ENCODE measurements at places on chromosomes 7 and 10.

GRCh38 chr7:38413784-38414183, 140.3 kb upstream of the TARP start:
- DNase-seq: no peak

DNA sequence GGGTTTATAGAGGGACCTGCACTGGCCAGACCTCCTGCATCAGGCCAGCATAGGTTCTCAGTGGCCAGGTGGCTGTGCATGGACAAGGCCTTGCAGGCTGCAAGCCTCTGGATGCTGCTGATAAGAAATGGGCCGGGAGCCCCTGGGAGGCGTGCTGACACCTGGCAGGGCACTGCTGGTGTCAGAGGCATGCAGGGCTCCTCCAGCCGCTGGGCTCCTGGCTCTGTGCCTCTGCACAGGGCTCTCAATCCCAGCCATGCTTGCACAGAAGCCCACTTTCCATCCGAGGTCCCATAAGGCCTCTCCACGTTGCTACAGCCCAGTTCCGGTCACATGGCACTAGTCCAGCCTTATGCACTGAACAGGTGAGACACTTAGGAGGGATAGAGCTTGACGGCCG, 27.3 kb downstream of the ANTXRL start:
- DNase-seq: no peak

GRCh38 chr7:4951903-4952636, 6.9 kb downstream of the MMD2 start:
- DNase-seq: no peak

GRCh38 chr7:13276977-13277376, 589.5 kb downstream of the ARL4A start:
- no peak for DNase-seq

DNA sequence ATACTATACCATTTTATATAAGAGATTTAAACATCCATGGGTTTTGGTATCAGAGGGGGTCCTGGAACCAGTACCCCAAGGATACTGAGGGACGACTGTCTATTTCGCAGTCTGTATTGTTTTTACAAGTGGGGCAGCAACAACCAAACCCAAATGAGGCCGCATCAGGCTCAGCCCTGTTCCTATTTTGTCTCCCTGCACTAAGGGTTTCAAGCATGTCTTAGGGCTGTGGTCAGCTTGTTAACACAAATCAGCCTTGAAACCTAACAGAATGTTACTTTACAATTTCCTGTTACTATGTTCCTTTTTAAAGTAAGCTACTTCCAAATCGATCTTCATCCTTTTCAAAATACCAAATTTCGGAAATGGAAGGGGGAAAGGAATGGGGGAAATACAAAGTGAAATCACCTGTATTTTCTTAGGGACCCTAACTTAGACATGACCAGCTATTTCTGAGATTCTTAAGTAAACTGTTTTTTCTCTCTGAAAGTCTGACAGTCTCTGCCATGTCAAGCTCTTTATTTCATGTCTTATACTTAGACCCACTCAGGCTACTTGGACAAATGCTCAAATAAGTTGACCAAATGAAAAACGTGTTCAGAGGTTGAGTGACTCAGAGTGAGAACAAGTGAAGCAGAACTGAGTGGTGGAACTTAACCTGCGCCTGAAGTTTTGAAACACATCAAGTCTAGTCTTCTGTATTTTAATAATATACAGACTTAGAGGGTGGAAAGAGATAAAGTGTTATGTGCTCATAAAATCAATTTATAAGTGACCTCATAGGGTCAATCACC, 75.8 kb downstream of the C1GALT1 start:
- no peak for DNase-seq

GRCh38 chr10:110410329-110411046, 87.2 kb upstream of the DUSP5 start:
- DNase-seq: no peak

GRCh38 chr10:71964743-71965515, 734 bp downstream of the CHST3 start:
- no peak for DNase-seq

Data from T-helper 9 cell (primary cell).